ENCODE measurements at places on chromosomes 3 and 15. TPM values are rescaled to one million over a fixed set of nuclear protein-coding genes. Genes with fewer than 3 reads are reported as not detected.

B3GALNT1 gene
- total RNA-seq: 10.4 TPM

ASB14 gene
- total RNA-seq: not detected

POPDC2 gene
- total RNA-seq: 4.5 TPM

CFAP161 gene
- not detected for total RNA-seq

GP5 gene
- 2.3 TPM for total RNA-seq

GOLGA6L7 gene
- not detected for total RNA-seq

LRRC2 gene
- total RNA-seq: 0.45 TPM

CKMT1A gene
- total RNA-seq: not detected

ATP10A gene
- 57.9 TPM for total RNA-seq

RTP1 gene
- total RNA-seq: not detected

CPNE9 gene
- not detected for total RNA-seq
